ENCODE measurements at places on chromosomes 3 and 15. TPM values are rescaled to one million over a fixed set of nuclear protein-coding genes. Genes with fewer than 3 reads are reported as not detected.

GRCh38 chr3:126399756-126400155 is 5.0 kb downstream of the CFAP100 start:
- no peak for DNase-seq

Gene TIMP4
- polyA plus RNA-seq, result not detected

Gene MAPKBP1
- polyA plus RNA-seq, result 5.2 TPM

DNA sequence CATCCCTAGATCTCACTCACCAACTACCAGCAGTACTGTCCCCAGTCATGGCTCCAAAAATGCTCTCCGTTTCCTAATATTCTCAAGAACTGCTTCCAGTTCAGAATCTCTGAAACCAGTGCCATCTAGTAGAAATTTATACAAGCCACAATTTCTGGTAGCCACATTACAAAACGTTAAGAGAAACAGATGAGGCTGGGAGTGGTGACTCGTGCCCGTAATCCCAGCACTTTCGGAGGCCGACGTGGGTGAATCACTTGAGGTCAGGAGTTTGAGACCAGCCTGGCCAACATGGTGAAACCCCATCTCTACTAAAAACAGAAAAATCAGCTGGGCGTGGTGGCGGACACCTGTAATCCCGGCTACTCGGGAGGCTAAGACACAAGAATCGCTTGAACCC is 78.4 kb upstream of the RAD18 start:
- no peak for DNase-seq

DNA sequence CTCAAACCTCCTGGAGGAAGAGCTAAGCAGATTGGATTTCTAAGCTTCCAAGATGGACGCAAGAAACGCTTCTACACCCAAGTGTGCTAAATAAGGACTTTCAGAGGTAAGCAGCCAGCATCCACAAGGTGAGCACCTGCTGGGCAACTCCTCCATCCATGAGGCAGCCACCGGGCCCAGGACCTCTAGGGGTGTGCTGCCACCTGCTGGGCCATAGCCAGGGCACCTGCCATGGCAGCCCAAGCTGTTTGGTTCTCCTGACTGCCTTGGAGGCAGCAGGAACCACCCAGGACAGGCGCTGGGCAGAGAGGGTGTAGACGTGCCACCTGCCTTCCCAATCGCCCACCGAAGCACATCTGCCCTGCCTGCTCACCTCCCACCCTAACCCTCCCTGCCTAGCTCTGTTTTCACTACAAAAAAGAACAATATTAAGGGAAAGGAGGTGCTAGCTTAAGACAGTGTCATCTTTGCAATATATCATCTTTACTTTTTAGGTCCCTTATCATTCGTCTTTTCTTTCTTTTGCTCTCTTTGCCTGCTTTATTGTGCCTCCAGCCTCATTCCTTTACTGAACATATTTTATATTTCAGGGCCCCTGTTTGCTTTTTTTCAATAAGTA is 12.9 kb downstream of the C15orf62 start:
- DNase-seq, result peak; percentile 59

- no peak for DNase-seq
These were observed at the start of the genes SNRPN and SNURF for GRCh38 chr15:24954783-24955530. TSS of gene SNRPN (plus strand) at chr15:24954987. CDS start at chr15:24974454, 19,467 bp downstream. TSS of gene SNURF (plus strand) at chr15:24954987. CDS start at chr15:24955049, 62 bp downstream.

GRCh38 chr3:77620009-77620408 is 580.1 kb downstream of the ROBO2 start:
- no peak for DNase-seq
